SJSA1 (cell line): ENCODE measurements at places on chromosomes 7 and 10.

- DNase-seq, result no peak
- H3K4me3 ChIP-seq, result no peak overlapping the region
- H3K36me3 ChIP-seq, result peaks cover 10% of the 10 kb centered on the region
- H3K27me3 ChIP-seq, result no peaks in the 10 kb centered on the region
- peaks cover 19% of the 10 kb centered on the region for H3K4me1 ChIP-seq
- no peak overlapping the region for H3K27ac ChIP-seq
Observed at GRCh38 chr7:55526329-55526728, 46.0 kb downstream of the VOPP1 start.

DNA sequence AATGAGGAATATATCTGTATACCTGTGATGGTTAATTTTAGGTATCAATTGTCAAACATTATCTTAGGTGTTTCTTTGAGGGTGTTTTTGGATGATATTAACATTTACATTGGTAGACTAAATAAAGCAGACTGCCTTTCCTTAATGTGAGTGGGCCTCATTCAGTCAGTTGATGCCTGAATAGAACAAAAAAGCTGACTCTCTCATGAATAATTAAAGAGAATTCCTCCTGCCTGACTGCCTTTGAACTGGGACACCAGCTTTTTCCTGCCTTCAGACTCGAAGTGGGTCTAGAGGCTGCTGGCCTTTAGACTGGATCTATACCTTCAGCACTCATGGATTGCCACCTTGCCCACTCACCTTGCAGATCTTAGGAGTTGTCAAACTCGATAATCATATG is 117.9 kb upstream of the TMEM168 start:
- H3K27ac ChIP-seq, result no peak overlapping the region
- H3K4me1 ChIP-seq, result no peaks in the 10 kb centered on the region
- H3K36me3 ChIP-seq, result 0 out of 2 replicates have a peak, but pooled peaks cover 4% of the 10 kb centered on the region
- DNase-seq, result no peak

DNA sequence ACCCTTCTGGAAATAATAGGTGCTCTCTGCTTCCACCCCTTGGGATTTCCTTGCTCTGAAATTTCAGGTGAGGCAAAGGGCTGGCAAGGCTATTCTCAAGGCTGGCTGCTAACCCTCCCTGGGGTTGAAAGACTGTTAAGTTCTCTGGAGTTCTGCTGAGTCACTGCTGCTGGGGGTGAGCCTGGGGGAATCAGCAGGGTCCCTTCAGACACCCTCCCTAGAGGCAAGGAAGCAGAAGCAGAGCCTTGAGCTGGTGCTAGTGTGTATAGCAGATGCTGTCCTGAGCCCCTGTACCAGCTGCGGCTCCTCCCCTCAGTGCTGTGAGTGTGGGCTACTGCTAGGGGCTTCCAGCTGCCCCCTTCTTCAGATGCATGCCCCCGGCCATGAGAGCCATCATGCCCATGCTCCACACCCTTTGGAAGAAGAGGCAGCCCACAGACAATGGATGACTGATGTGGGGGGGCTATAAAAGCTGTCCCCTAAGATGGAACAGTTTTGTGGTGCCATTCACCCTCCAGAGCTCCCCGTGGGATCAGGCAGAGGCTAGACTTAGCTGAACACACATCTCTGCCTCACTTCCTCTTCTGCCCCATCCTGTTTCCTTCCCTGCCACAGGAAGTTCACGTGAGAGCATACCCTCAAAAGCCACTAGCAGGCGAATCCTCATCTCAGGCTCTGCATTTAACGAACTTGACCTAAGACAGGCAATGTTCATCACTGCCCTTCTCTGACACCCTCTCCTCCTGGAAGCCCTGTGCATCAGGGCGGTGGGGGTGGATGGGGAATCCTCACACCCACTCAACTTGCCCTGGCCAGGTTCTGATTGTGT is 91.8 kb downstream of the SH3PXD2A start:
- H3K27ac ChIP-seq, result no peak overlapping the region
- no peaks in the 10 kb centered on the region for H3K27me3 ChIP-seq
- no peak overlapping the region for H3K4me3 ChIP-seq
- peaks cover 23% of the 10 kb centered on the region for H3K4me1 ChIP-seq
- no peaks in the 10 kb centered on the region for H3K36me3 ChIP-seq

DNA sequence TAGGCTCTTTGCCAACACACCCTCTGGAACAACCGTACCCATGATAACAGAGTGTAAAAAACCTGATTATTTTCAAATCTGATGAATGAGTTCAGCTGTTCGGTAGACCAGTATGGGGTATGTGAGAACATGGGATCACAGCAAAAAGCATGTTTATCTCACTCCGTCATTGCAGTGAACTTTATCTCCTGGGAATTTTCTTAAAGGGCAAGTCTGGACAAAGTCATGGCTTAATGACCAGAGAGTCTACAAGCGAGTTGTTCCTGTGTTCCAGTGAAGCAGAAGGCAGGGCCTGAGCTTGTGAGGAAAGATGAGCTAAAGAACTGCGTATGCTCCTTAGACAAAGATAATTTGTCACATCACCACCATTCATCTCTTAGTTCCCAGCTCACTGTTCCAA is 219.7 kb downstream of the TRIL start:
- no peak for DNase-seq
- H3K27ac ChIP-seq, result no peak overlapping the region
- no peaks in the 10 kb centered on the region for H3K36me3 ChIP-seq

DNA sequence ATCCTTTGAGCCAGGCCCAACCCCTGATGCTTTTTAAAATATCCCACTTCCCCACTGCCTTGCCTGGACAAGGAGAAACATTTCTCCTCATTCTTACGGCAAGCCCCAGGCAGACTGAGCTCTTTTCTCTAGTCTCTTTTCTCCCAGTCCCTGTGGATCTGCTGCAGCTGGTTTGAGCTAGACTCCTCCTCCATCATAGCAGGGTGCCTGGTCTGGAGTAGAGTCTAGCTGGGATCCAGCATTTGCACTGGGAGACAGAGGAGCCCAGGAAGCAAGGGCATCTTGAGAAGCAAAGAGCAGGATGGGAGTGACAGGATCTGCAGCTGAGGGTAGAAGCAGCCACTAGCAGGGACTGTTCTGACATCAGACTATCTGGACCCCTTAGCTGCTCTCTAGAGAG is 562.3 kb upstream of the COBL start:
- no peak for DNase-seq
- H3K36me3 ChIP-seq, result no peaks in the 10 kb centered on the region
- H3K4me1 ChIP-seq, result no peaks in the 10 kb centered on the region
- H3K4me3 ChIP-seq, result no peak overlapping the region
- H3K27me3 ChIP-seq, result no peaks in the 10 kb centered on the region
- H3K27ac ChIP-seq, result no peak overlapping the region

- H3K36me3 ChIP-seq, result no peaks in the 10 kb centered on the region
- peaks cover 3% of the 10 kb centered on the region for H3K27me3 ChIP-seq
- no peak overlapping the region for H3K27ac ChIP-seq
Observed at GRCh38 chr7:28472332-28472731, 60.0 kb downstream of the CREB5 start.

DNA sequence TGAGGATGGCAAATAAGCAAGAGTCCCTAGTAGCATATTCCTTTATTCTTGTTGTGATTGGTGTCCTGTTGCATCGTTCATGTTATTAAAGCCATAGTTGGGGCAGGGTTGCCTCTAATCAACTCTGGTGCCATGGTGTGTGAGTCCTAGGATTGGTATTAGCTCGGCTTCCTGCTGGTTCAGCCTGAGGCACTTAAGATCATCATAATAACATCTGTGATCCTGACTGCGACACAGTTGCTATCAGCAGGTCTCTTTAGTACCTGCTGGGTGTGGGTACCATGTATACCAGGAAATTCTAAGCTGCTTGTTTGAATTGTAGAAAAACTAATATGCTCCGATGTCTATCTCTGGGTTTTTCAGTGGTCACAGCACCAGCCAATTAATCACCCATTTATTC is 1.6 kb downstream of the WEE2 start:
- no peaks in the 10 kb centered on the region for H3K27me3 ChIP-seq
- peaks cover 7% of the 10 kb centered on the region for H3K4me1 ChIP-seq
- no peak overlapping the region for H3K4me3 ChIP-seq
- DNase-seq, result no peak
- H3K27ac ChIP-seq, result no peak overlapping the region

GRCh38 chr7:134802762-134803161 is 23.3 kb downstream of the CALD1 start:
- no peak overlapping the region for H3K4me3 ChIP-seq
- DNase-seq, result no peak

DNA sequence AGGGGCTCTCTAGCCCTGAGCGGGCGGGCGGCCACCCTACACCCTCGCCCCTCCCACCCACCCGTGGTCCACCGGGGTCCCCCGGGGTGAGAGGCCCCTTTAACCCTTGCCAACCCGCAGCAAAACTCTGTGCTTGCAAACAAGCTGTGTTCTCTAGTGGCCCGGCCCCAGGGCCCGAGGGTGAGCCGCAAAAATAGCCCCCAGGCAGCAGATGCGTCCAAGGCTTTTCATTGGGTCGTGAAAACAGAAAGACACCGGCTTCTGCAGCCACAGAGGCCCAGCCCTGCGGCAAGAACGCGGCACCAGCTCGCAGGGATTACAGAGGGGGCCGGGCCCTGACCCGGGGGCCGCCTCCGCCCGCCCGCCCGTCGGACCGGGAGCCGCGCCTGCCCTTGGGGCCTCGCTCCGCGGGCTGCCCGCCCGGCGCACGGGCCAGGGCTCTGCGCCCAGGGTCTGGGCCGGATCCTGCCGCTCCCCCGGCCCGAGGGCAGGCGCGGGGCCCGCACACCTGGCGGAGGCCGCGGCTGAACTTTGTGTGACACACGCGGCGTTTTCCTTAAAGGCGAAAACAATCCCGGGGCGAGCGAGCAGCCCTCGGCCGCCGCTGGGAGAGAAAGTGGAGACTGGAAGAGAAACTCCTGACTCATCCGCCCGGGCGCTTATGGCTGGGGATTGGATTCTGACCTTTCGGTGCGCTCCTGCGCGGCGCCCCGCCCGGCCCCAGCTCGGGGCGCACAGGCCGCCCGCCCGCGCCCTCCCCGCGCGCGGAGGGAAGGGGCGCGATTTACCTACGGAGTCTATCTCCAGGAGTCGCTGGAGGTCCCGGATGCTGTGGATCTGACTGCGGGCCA is 2.8 kb downstream of the PDGFA start:
- peak overlapping the region; percentile 64 for H3K4me3 ChIP-seq
- H3K4me1 ChIP-seq, result peaks cover 63% of the 10 kb centered on the region
- H3K27me3 ChIP-seq, result peaks cover 15% of the 10 kb centered on the region
- H3K36me3 ChIP-seq, result peaks cover 13% of the 10 kb centered on the region
- H3K27ac ChIP-seq, result no peak overlapping the region

DNA sequence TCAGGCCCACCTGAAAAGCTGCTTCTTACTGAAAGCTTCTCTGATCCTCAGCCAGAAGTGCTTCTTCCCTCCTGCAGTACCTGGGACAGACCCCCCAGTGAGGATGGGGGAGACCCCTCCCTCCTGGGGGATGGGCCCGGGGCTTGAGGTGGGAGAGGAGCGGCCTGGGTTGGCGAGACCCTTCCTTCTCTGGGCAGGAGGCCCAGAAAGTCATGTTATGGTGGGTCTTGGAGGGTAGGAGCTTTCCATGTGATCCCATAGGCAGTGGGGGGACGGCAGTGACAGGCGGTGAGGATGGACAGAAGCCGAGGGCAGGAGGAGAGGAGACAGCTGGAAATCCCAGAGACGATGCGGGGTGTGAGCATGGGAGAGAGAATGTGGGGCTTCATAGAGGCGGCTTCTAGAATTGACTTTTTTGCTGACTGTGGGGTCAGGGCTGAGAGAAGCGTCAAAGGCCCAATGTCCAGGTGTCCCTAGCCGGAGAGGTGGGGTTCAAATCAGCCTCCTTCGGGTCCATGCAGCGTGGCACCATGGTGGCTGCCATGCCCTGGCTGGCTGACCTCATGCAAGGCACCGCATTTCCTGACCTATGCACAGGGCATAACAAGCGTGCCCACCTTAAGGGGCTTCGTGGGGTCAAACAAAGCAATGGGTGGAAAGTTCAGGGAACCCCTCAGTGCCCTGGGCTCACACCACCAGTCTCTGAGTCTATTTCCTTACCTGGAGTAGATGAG is 154.0 kb downstream of the UBE2H start:
- H3K27me3 ChIP-seq, result no peaks in the 10 kb centered on the region
- no peaks in the 10 kb centered on the region for H3K36me3 ChIP-seq
- H3K27ac ChIP-seq, result no peak overlapping the region
- no peak overlapping the region for H3K4me3 ChIP-seq
- no peaks in the 10 kb centered on the region for H3K4me1 ChIP-seq

DNA sequence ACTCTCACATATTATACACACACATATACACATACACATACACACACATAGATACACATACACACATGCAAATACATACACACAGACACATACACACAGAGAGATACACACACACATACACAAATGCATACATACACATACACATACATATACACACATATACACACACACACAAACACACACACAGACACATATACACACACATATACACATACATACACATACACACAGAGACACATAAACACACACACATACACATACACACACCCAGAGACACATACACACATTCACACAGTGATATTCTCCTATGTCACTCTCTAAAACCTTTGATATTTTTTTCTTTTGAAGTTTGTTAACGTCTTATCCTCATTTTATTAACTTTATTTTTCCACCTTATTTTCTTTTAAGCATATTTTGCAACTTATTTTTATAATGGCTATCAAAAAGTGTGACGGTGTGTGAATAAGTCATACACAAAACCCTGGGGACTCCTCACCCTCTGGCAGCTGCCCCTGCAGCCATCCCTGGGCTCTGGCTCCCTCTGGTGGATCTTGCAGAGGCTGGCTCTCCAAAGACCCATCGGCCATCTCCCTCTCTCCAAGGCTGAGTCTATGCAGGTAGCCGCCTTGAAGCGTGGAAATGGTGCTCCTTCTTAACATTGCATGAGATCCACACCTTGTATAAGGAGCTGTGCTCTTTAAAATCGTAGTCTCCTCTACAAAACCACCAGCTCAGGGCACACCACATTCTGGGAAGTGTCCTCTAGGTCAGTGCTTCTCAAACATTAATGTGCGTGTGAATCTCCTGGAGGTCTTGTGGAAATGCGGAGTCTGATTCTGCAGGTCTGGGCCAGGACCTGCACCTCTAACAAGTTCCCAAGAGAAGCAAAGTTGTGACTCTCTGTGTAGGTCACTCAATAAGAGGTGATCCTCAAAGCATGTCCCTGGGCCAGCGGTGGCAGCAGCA is 4.1 kb upstream of the C10orf120 start:
- 0 out of 2 replicates have a peak, but pooled peaks cover 2% of the 10 kb centered on the region for H3K27me3 ChIP-seq
- H3K4me3 ChIP-seq, result no peak overlapping the region
- H3K4me1 ChIP-seq, result no peaks in the 10 kb centered on the region
- no peak overlapping the region for H3K27ac ChIP-seq
- H3K36me3 ChIP-seq, result no peaks in the 10 kb centered on the region

DNA sequence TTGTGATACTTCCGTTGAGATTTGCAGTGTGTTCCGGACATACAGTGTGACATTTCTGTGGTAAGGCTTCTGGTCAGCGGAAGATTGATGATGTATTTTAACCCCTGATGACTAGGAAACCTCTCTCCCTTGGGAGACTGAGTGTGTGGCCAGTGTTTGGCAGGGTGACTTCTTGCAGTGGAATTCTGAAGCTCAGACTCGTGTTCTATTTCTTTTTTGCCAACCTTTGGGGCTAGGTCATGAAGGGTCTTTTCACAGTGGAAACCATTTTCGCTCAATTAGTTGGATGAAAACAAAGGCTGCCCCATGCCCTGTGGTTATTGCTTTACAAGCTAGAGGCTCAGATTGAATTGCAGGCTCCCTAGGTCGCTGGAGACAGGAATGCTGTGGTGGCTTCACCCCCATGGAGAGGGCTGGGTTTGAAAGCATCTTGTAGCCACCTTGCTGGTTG is 288.9 kb downstream of the BBS9 start:
- no peak overlapping the region for H3K27ac ChIP-seq
- H3K4me1 ChIP-seq, result no peaks in the 10 kb centered on the region
- no peaks in the 10 kb centered on the region for H3K36me3 ChIP-seq
- DNase-seq, result no peak
- no peaks in the 10 kb centered on the region for H3K27me3 ChIP-seq
